ENCODE measurements at places on chromosomes 5 and 9.

DNA sequence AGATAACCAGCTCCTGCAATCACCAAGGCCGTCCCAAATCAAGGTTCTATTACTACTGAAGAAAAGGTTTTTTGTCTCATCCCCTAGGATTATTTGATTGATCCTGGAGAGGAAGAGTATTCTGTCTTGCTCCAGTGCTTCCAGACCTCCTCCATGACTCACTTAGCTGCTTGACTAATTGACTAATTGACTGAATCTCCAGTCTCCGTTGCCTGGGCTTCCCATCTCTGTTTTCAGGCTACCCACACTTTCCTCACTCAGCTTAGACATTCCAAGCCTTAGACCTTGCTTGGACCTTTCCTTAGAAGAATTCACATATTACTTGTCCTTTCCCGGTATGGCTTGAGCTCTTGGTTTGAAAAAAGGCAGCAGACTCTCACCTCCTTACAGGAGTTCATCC, 60.6 kb downstream of the FRMD3 start:
- DNase-seq: no peak

GRCh38 chr9:128723352-128723865, 518 bp downstream of the ZDHHC12 start:
- no peak for DNase-seq

GRCh38 chr5:142863856-142864255, 93.7 kb downstream of the ARHGAP26 start:
- no peak for DNase-seq

DNA sequence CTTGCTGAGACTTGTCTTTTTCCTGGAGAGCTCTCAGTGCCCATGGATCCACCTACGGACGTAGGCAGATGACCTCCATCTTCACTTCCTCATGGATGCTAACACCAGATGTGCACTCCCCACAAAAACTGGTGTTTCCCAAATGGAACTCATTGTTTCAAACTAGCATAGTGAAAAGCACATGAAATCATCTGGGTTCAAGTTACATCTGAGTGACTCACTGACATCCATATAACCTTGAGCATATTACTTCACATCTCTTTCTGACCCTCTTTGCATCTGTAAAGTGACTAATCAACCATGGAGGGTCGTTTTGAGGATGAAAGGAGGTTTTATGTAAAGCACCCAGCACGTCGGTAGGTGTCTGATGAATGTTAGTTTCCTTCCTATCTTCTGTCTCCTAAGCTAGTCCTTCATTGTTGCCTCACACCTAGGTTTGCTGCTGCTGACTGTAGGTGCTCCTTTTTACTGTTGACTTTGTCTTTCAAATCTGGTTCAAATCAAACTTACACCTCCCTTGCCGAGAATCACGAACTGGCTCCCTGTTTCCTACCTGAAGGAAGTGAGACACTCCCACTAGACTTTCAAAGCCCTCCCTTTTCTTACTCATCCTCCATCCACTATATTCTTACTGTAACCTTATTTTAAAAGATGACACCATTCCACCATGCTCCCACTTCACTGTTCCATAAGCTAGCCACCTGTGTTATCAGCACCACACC, 10.3 kb downstream of the OCLN start:
- DNase-seq: no peak

DNA sequence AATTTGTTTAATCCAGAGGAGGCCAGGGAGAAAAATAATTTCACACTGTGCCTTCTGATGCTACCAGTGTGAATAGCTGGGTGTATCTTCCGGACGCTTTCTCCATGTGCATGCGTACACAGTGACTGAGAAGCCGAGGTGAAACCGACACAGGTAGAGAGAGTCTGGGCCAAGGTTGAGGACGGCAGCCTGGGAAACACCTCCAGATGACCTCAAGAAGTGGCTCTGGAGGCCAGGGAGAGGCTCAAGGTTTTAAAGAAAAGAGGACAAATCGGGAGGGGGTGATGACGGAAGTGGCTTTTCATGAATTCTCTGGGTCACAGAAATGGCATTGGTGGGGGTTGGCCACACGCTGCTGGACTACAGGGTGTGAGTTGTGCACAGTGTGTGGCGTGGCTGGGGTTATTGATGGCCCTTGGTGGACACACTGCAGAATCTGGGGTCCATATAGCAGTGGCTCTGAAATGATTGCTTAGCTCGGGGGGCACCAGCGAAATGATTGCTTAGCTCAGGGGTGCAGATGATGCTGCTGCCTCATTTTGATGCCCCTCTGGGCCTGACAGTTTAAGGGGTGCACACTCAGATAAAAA, 34.1 kb upstream of the LRRC14B start:
- no peak for DNase-seq

- no peak for DNase-seq
Measured at GRCh38 chr9:33177639-33178038, 10.5 kb upstream of the B4GALT1 start.

- DNase-seq: no peak
Measured at GRCh38 chr5:148904440-148904839, 78.0 kb downstream of the ADRB2 start.

DNA sequence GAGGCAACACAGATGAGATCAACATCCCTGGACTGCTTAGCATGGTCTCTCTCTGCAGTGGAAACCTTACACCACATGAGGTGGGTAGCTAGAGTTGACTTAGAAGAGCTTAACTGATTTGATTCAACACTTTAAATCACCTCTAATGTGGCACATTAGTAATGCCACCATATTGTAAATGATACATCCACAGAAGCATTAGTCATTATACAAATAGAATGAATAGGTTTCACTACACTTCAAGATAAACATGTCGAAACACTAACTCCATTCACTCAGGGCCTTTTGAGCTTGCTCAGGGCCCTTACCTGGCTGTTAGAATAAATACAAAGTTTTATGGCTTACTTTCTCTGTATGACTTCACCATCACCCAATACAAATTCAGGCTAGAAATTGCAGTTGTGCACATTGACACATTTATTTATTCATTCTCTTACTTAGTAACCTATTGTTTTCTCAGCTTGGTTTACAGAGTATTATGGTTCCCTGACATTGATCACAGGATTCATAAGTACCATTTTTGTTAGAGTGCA, 9.3 kb upstream of the SMAD5 start:
- DNase-seq: no peak

DNA sequence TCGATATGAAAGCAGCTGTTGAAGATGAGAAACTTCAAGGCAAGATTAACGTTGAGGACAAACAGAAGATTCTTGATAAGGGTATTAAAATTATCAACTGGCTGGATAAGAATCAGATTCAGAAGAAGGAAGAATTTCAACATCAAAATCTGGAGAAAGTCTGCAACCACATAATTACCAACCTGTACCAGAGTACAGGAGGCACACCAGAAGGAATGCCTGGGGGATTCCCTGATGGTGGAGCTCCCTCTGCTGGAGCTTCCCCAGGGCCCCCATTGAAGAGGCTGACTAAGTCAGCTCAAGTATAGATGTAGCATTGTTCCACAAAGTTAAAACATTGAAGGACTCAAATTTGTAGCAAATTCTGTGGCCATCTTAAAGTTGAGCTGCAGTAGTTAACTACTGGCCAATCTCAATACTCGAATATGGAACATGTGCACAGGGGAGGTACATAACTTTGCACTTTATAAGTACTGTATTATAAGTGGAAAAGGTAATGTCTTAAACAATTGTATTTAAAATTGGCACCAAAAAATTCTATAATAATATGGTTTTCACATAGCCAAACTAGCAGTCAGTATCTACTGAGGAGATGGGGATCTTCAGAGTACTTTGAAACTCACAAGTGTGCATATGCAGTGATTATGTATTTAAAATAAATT, 237.5 kb downstream of the CHSY3 start:
- DNase-seq: no peak

GRCh38 chr5:98927989-98928872, 576 bp downstream of the CHD1 start:
- peak; percentile 72 for DNase-seq

DNA sequence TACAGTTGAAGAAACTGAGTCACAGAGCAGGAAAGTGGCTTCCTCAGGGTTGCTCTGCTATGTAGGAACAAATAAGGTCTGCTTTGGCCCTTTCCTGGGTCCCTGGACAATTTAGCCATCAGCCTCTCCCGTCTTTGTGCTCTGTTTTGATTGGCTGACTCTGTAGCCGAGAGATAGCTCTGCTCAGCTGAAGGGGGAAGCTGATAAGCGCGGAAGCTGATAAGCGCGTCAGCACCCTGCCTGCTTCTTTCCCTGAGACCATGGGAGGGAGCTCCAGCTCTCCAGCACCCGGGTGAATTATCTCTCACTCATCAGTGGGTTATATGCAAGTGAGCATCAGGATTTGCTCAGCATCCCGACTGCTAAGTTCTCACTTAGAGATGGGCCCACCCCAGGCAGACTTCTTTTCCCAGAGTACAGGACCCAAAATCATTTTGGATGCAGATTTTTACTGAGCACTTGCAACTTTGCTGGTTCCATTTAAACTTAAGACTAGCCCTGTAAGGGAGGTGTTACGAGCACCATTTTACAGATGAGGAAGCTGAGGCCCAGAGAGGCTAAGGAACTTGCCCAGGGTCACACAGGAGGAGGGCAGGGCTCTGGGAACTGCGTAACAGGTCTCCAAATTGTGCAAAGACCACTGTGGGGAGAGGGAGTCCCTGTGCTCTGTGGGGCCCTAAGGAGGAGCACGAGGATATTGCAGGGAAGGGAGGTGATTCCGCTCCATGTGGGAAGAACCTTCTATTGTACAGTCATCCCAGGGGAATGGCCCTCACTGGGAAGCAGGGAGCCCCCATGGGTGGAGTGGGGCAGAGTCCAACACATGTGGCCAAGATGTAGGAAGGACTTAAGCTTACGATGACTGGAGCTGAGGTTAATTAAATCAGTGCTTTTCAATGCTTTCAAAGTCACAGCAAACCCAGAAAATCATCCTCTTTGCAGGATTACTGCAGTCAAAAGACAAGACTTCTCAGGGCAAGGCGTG, 83.7 kb upstream of the ORM1 start:
- DNase-seq: no peak

DNA sequence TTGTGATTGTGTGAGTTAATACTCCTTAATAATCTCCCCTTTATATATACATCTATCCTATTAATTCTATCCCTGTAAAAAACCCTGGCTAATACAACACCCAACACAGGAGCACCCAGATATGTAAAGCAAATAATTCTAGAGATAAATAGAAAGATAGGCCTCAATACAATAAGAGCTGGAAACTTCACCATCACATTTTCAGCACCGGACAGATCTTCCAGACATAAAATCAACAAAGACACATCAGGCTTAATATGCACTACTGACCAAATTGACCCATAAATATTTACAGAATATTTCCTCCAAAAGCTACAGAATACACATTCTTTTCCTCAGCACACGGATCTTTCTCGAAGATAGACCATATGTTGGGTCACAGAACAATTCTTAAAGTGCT, 71.0 kb upstream of the ST8SIA4 start:
- DNase-seq: no peak

GRCh38 chr9:86975036-86975435, 27.7 kb upstream of the GAS1 start:
- DNase-seq: no peak

GRCh38 chr5:126576974-126577373, 18.0 kb downstream of the ALDH7A1 start:
- DNase-seq: no peak

DNA sequence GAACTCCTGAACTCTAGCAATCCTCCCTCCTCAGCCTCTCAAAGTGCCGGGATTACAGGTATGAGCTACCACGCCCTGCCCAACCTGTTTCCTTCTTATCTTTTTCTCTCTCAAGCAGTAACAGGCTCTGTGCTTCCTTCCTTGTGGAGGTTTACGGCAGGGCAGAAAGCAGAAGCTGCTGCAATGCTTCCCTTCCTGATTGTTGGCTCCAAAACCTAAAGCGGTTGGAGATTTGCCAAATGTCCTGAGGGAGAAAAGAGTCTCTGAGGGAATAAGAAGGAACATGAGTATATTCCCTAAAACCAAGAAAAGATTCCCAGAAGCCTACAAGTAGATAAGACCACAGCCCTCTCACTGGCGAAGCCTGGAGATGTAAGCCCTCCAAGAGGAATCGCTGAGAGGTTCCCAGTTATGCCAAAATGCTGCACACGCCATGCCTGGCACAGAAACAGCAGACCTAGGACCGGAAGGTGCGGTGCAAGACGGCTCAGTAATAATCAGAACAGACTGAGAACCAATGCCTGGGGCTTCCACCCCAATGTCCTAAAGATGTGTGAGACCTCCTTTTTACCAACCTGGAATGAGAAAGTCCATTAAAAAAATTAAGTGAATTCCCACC, 73.2 kb downstream of the APTX start:
- DNase-seq: no peak

GRCh38 chr9:127856729-127857116, 2.3 kb upstream of the ENG start:
- no peak for DNase-seq

DNA sequence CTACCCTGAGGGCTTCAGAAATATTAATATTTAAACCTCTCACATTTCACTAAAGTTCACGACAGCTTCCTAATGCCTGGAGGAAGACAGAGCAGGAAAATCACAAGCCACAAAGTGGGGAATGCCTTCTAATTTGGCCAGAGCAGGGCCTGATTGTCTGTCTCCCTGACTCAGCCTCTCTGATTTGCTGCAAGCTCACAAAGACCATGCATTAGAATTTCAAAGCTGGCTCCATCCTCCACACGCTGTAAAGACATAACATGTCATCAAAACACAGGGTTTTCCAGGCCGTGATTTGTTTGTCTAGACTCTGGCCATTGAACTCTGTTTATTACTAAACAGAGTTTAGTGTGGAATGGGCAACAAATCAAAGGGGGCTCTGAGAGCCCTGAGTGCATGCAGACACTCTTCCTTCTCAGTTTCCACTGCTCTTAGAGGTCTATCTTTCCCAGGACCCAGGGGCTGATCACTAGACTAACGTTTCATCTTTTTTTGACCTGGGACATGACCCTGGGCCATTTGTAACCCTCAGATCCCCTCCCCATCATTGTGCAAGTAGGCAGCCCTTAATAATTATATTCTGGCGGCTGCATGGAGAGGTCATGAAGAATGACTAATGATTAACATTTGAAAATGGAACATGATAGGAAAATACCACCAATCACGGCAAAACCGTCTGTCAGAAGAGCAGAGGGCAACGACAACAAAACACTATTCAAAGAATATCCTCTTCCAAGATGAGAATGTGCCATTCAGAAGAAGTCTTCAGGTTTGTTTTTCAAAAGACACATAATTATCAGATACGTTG, 140.2 kb downstream of the ENC1 start:
- DNase-seq: no peak

DNA sequence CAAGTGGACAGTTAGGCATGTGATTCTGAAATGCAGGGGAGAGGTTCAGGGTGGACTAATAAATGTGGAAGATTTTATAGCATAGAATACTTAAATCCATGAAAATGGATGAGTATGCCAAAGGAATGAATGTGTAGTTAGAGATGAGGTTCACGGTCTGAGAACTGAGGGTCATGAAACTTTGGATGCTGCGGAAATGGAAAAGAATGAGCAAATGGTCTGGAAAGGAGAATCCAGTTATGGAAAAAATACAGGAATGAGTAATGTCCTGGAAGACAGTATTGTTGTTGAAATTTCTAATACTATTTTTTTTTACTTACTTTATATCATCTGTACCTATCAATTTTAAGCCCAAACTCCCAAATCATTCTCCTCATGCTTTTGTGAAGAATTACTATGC, 2369.4 kb downstream of the MAT2B start:
- no peak for DNase-seq

Measured in activated CD4-positive, CD25-positive, alpha-beta regulatory T cell (primary cell).